CD8-positive, alpha-beta memory T cell (primary cell): ENCODE measurements at places on chromosomes 12 and 14.
A peak's percentile ranks its signal among the peaks of the same experiment; 100 is the strongest.

DNA sequence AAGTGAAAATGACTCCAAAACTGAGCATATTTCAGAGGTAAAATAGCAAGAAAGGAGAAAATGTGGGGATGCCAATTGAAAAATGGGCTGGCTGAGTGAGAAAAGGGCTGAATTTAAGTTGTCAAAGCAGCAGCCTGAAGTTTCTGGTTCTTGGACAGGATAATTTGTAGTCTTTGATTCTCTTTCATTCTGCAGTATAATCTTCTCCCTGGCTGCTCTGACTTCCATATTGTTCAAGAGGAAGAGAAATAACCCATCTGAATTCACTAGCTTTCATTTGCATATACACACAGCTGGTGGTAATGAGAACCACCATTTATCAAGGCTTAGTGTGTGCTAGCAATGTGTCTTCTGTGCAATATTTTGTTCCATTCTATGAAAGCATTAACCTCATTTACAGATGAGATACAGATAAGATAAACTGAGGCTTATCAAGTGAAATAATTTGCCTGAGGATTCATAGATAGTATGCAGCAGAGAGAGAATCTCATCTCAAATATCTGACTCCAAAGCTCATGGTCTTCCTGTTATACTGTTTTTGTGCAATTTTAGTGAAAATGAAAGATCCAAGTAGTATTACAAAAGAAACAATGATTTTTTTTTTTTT, 184.2 kb downstream of the TMTC2 start:
- DNase-seq = no peak

GRCh38 chr12:15336768-15337553, 14.7 kb downstream of the PTPRO start:
- DNase-seq = no peak

GRCh38 chr12:124786061-124786964, 77.4 kb downstream of the SCARB1 start:
- DNase-seq = no peak

DNA sequence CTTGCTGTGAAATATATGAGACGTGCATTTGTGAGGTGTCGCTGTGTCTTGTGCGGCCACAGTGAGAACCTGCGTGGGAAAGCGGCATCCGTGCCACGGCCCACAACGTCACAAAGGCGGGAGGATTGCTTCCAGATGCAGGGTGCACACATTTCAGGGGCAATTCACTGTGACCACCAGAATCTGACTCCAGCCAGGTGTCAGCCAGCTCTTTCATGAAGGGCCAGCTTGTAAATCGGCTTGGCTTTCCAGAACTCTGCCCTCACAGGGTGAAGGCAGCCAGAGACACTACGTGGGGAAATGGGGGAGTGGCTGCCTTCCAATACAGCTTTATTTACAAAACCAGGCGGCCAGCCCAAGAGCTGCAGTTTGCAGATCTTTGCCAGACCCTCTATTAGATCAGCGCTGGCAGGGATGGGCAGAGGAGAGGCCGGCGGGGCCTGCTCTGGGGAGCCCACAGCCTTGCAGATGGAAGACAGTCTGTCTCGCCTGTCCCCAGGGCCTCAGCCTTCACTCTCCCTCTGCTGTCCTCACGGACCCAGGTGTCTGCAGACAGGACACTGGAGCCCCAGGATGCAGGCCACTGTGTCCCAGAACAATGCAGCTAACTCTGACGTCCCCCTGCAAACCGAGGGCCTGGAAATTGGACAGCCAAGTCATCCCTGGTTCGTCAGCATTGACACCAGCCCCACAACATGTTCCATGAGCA, 53.5 kb downstream of the ADGRD1 start:
- no peak for DNase-seq

DNA sequence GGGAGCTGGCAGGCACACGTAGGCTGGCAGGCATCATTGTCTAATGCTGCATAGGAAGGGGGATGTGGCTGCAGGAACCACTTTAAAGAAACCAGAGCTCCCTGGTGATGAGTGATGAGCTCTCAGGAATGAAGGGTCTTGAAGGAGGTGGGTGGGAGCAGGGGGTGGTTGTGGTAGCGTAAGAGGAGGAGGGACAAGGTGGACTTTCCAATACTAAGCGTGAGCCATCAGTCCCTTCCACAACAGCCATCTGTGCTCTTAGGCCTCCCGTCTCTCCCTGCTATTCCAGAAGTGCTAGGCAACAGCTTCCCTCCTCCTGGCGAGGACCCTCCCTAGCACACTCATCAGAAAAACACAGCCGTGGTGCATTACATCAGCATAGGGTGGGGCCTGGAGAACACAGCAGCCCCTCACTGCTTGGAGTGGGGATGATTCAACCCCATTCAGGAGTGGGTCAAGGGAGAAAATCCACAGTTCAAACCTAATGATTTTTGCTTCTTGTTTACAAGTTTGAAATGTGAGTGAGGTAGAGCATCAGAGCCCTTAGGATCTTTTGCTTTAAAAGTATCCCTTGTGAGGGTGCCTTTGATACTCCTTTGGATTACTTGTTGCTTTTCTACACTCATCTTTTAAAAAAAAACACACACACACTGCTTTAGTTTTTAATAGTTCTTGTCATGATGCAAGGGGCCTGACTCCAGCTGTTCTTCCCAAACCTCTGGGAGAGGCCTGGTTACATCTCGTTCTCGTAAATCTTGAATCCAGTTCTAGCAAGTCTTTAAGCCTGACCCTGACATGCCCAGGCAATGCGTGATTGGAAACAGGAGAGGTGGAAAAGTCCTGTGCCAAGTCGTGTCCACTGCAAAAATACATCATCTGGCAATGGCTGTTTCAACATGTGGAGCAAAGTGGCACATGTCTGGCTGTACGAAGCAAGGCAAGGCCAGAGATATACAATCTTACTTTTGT, 356.4 kb upstream of the DDHD1 start:
- DNase-seq = no peak

DNA sequence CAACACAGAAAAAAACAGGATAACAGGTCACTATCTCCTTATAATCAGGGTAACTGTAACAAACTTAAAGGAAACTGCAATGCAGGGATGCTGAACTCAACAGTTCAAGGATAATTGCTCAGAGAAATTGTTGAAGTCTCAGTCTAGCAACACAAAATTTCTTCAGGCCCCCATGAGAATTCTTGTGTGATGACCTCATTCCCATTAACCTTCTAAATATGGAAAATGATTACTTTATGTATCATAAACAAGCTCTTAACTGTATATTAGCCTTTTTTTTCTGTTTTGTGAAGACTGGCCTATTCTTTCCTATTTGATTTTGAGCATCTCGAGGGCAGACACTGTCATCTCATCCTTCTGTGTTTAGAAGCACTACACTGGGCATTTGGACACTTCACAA, 47.1 kb downstream of the IGF1 start:
- DNase-seq = no peak

DNA sequence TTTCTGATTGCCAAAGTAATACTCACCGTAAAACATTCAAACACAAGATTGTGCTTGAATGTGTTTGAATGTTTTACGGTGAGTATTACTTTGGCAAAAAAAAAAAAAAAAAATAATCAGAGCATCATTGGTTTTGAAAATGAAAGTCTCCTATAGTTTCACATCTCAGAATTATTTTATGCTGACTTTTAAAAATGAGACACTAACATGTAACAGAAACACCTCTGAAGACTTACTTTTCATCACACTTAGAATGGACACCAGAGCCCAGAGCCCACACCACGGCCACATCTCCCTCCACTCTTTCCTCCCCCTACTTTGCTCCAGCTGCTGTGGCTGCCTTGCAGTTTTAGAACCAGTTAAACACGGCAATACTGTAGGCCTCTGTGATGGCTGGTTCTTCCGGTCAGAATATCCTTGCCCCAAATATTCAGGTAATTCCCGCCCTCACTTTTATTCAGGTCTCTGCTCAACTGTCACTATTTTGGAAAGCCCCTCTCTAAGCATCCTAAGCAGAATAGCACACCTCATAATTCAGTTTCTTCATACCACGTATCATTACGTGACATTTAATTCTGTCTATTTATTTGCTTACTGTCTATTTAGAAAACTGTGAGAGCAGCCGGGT, 138.9 kb upstream of the MAX start:
- DNase-seq = no peak

- DNase-seq = no peak
Measured at GRCh38 chr12:49515266-49515665, 23.6 kb upstream of the KCNH3 start.

- peak; percentile 91 for DNase-seq
Measured at GRCh38 chr14:99230208-99231151, 41.5 kb downstream of the BCL11B start.

DNA sequence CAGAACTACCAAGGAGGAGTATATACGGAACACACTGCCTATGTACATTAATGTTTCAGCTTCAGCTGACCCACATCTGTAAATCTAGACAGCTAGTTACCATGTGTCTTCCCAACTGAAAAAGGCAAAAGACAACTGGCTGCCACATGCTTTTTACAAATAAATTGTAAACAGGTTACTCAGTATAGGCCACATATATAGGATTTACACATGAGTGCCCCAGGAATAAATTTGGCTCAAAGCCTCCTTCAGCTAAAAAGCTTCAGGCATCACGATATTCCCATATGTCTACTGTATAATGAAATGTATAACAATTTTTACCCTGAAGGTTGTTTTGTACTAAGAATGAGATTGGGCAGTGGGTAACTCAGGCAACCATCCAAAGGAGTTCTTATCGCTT, 175.9 kb upstream of the BMP4 start:
- DNase-seq = no peak

DNA sequence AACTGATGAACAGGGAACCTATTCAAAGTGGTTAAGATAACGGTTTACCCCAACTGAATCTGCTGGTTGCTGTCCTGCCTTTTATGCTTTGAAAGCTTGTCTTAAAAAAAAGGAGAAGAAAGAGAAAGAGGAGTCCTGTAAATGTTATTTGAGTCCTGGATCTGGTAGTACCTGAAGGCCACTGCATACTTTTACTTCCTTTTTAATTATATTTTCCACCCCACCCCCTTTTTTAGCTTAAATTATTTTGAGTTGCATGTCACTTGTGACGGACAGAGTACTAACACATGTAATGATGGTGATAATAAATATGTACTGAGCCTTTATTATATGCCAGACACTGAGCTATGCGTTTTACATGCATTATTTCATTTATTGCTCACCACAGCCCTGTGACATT, 2.5 kb upstream of the AMIGO2 start:
- no peak for DNase-seq

- DNase-seq = no peak
Measured at GRCh38 chr12:95637471-95638155, 86.3 kb upstream of the USP44 start.

DNA sequence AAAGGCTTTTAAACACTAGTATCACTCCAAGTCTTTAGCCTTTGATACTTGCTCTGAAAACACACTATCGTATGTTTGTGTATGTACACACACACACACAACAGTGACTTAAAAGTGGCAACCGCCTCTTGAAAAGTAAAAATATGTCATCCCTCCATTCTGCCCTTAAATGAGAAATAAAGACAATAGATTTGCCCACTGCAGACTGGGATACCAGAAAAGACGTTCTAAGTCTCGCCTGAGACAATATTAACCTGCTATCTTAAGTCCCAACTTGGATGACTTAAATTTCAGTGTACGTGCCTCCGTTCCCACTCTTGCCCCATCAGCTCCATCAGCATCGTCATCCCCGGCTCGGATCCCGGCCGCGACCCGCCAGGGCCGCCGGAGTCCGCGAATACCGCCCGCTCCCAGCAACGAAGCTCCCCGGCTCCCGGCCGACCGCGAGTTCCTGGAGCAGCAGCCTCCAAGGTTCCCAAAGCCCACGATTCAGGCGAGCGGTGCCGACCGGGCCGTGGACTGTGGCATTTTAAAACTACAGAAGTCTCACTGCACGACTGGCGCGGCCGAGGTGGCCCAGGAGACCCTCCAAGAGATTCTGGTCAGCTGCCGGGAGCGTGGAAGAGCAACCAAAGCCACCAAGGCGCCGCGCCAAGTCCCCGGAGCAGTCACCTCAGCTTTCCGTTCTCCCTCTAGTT, 2.8 kb upstream of the ARID2 start:
- no peak for DNase-seq

DNA sequence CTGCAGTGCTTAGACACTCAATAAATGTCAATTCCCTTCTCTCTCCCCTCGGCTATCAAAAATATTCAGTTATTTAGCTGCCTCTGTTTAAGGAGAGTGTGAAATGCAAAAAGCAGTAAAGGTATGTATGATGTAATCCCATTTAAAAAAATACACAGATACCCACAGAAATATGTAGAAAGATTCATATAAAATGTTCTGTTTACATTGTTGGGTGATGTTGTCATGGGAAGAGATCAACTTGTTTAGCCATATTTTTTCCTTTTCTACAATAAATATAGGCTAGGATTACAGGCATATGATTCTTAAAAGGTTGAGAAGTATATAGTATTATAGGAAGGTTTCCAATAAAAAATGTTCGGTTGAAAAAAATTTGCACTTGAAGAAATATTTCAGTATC, 7.8 kb downstream of the PPP2R3C start:
- DNase-seq = no peak

DNA sequence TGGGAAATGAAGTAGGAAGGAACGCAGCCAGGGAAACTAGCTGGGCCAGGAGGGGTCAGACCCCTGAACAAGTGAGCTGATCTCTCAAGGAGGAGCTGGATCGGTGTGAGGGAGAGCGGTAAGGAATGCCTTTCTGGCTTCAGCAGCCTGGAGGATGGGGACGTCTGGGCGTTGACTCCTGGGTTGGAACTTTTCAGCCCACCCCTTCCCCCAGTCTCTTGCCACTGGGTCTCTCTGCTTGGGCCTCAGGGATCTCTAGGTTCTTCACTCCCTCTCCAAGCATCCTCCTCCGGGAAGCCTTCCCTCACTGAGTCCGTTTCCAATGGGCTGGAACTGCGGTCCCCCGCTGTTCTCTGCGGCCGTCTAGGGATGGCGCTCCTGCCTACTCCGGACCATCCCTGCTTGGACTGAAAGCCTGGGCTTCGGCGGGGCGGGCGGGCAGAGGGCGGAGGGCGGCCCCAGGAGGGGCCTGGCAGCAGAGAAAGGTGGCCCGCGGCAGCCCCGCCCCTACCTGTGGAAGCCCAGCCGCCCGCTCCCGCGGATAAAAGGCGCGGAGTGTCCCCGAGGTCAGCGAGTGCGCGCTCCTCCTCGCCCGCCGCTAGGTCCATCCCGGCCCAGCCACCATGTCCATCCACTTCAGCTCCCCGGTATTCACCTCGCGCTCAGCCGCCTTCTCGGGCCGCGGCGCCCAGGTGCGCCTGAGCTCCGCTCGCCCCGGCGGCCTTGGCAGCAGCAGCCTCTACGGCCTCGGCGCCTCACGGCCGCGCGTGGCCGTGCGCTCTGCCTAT, at the start of gene KRT7:
Gene KRT7 (plus strand): TSS at position 570 of the 788 bp plus-strand sequence. CDS start 54 bp downstream, at position 624.
- no peak for DNase-seq

DNA sequence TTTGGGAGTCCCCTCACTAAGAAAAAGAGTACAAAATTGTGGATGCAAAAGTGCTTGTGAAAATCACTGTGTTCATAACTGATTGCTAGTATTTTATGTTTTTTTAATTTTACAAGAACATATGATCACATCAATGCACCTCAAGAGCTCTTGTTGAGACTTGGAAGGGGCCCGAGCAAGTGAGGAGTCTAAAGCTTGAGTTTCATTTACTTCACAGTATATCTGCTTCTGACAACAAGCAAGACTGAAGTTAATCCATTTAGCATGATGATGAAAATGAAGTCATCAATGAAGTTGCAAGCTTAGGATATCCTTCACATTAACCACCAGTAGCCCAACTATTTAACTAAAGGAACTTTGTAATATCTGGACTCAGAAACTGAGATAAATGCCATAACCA, 182.5 kb upstream of the DIO2 start:
- DNase-seq = no peak

GRCh38 chr14:30698463-30698862, 76.3 kb downstream of the SCFD1 start:
- no peak for DNase-seq

GRCh38 chr14:51726166-51726899, 74.6 kb downstream of the FRMD6 start:
- DNase-seq = no peak
